ENCODE measurements at places on chromosomes 4 and X. TPM values are rescaled to one million over a fixed set of nuclear protein-coding genes. Genes with fewer than 3 reads are reported as not detected.

DNA sequence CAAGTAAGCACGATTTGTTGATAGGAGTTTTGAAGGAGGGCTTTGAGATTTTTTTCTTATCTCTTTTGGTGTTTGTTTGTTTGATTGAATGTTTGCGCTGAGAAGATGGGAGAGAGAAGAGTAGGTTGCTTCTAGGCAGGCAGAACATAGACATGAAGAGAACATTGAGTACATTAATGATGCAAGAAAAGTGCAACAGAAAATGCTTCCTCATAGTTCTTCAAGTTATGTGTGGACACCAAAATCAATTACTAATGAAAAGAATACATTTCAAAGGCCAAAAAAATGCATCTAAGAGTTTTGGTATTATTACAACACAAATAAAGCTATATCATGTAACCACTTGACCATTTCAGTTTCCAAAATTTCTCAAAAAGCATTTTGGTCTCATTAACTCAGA lies 191.0 kb upstream of the PPARGC1A start:
- no peak for DNase-seq

The ETDB gene
- total RNA-seq: not detected

The BOD1L1 gene
- total RNA-seq: 31.6 TPM

DNA sequence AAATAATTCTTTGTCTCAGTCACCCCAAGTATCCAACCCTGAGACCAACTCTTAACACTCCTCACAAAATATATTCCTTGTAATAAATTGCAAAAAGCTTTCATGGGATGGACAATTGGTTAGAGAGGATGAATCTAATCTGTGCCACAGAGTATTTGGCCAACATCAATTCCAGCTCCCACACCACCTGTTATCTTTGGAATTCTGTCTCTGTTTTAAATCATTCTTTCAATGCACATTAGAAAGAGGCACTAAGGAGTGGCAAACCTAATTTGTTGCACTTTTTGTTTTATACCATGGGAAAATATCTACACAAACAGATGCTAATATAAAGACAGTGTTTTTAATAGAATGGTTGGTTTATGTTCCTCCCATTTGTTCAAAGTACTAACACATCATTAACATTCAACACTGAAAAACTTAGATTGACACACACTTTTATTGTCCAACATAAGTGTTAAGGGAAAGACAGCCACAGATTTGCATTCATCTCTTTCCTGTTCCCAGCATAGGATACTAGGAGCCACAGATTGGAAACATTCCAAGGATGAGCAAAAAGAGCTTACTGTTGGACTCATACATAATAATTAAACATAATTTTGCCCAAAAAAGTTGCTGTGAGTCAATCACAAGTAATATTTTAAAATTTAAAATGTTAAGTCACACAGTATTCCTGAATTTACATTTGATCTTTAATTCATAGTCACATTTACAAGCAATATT lies 116.4 kb downstream of the PPA2 start:
- no peak for DNase-seq

The GPAT3 gene
- 5.7 TPM for total RNA-seq

The MAGEC3 gene
- not detected for total RNA-seq

- DNase-seq: no peak
These were observed 40.7 kb upstream of the FAM9A start for GRCh38 chrX:8841911-8842310.

DNA sequence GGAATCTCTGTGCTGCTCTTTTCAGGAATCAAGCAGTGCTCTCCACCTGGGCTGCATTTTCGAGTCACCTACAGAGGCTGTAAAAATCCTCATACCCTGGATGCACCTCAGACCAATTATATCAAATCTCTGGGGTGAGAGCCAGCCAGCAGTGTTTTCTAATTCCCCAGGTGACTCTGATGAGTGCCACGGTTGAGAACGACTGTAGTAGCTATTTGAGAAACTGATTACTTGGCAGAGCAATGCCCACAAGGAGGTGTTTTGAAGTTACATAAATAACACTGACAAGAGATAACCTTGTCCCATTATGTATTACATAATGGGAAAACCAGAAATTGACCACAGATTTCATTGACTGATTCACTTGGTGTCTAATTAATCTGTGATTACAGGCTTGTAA lies 46.8 kb downstream of the CLCN4 start:
- no peak for DNase-seq

Data from GM23338 (cell line).